Left hindlimb (tissue), 1 donor: ENCODE measurements at places on chromosomes 13 and 19.

DNA sequence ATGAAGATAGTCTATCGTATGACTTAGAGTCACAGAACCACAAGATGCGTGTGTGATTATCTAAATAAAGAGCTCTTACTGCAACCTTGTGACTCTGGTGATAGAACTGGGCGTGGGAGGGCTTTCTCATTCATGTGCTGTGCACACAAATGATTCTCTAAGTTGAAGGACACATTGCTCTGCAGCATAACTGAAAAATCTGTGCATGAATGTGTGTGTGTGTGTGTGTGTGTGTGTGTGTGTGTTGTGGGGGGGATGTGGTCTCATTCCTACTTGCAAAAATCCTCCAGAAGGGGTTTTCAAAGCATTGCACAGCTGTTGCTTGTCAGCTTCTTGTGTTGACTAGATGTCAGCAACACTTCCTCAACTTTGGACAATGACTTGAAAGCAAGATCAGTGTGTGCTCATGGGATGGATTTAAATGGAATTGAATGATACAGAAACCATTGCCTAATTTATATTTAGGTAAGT lies 22.4 kb downstream of the LRCH1 start:
- peak; percentile 58 for DNase-seq

GRCh38 chr13:96011291-96011872 lies 41.8 kb downstream of the UGGT2 start:
- no peak for DNase-seq

DNA sequence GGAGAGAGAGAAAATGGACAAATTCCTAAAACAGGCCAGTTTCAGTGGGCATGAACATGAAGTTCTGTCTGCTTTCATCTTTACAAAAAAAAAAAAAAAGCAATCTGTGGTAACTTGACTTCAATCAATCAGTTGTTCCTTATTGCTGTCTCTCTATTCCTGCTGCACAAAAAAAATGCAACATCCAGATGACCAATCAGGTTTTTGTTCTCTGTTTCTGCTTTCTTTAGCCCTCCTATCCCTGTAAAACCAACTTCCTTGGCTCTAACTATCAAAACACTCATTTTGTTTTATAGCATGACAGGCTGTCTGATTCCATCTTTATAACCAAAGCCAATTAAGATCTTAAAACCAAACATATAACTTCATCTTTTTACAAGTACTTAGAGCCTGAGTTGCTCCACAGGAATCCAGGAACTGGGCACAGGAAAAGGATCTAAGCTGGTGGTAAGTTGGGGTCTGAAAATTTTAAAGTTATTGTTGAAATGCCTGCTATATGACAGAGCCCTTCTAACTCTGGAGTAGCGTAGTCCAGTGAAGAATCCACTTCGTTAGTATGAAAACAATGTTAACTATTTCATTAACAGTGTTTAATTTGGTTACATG lies at the start of gene FPR3:
Gene FPR3, plus strand, starts transcription at position 273 of the 606 bp plus-strand sequence. CDS start 28,592 bp downstream, outside the sequence.
- DNase-seq, result no peak

- no peak for DNase-seq
Measured at GRCh38 chr13:105341256-105341655, 1194.2 kb downstream of the EFNB2 start.

DNA sequence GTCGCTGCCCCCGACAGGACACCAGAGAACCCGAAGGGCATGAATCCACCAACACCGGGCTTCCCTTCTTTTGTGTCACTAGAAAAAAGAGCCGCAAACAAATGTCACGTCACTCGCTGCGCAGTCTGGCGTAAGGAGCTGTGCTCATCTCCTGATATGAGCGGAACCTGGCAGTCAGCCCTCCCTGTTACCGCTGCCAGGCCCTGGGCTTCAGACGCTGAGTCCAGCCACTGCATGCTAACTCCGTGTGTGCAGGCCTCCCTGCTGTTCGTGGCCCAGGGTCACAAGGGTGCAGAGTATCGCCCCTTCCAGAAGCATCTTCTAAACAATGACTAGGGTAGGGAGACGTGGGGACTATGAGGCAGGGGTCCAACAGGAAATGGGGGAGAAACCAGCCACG lies 71.3 kb downstream of the SLC7A1 start:
- DNase-seq, result no peak

DNA sequence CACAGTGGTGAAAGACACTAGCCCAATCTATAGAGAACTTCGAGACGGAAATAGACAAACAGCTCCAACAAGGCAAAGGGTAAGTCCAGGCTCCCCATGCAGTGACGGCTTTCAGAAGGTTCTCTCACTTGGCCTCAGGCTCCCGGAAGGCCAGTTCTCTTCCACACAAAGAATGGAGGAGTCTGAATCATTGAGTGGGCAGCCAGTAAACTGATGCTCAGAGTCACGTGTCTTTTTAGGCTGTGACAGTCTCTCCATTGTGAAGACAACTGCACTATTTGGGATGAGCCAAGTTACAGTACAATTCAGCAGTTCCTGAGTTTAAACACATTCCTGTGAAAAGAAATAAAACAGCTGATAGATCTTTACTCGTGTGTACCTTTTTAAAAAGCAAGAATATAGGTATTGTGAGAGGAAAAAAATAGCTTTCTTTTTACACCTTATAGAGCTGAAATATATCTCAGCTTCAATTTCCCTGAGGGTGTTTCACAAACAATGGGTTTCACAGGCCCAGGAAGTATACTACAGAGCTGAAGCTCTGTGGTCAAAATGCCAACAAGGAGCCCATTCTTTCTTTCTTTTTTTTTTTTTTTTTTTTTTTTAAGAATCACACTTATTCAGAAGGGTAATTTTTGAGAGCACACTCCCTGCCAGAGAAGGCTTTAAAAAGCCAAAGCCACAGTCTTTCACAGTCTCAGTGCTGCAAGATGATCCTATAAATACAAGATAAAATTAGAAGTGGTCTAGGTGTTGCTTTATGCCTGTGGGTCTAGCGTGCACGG lies 135.1 kb downstream of the FREM2 start:
- DNase-seq, result no peak

DNA sequence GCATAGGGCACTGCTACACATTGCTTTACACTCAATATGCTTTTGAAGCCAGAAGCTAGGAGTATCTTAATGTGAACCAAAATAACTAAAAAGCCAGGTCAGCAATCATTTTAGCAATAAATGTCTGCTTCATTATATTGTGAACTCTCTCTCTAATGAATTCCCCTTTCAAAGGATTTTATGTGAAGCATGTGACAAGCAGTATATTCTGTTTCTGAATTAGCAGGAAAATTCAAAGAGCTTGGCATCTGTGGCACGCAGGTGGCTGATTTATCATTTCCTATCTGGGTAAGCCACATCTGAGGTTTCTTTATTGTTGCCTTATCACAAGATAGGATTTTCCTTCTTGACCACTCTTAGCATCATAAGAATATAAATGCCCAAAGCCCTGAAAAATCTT lies 56.8 kb upstream of the KLF12 start:
- DNase-seq, result no peak

DNA sequence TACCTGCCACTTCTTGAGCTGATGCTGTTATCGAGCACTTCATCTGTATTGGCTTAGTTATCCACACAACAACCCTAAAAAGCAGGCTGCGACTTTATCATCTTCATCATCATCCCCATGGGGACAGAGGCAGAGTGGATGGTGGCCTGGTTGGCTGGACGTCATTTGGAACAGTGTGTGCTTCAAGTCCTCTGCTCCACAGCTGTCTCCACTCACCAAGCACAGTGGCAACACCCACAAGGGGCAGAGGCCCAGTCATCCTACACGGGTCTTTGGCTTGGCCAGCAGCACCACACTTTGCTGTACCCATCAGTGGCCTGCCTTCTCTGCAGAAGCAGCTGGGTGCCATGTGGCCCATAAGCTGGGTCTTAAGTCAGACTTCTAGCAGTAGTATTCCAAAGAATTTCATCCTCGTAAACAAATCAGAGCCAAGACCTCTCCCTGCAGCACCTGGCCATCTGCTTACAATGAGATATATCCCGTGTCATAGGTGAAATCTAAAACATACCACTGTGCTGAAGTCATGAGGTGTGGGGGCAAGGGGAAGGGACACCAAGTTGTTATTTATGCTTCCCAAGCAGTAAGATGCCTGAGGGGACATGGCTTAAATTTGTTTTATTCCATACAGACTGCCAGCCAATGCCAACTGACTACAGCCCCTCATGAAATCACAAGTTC lies 47.9 kb upstream of the EPHX3 start:
- peak; percentile 62 for DNase-seq

DNA sequence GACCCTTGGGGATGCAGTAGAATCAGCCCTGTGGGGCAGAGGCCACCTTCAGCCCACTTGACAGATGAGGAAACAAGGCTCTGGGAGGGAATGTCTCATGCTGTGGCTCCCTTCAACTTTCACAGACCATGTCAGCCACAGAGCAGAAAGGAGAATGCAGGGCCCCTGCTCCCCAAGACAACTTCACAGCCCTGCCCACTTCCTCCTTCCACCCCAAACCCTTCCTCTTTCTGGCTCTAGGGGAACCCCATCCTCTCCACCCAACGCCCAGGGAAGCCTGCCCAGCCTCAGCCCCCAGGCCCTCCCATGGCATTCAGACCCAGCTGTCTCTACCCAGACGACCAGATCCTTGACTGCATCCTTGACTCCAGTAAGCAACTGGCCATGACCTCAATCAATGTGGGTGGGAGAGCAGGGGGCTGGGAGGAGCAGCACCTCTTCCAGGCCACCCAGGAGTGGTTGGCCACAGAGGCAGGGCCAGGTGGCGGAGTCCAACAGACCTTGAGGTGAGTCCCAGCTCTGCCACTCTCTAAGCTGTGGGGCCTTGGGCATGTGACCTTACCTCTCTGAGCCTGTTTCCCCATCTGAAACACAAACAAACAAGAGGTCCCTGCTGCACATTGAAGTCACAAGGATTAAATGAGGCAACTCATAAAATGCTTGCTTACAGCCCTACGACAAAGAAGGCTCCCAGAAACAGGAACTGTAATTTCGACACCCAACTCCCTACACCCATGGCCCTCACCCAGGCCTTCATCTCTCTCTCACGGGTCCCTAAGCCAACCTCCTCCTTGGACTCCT lies 15.8 kb downstream of the DEDD2 start:
- DNase-seq, result no peak

DNA sequence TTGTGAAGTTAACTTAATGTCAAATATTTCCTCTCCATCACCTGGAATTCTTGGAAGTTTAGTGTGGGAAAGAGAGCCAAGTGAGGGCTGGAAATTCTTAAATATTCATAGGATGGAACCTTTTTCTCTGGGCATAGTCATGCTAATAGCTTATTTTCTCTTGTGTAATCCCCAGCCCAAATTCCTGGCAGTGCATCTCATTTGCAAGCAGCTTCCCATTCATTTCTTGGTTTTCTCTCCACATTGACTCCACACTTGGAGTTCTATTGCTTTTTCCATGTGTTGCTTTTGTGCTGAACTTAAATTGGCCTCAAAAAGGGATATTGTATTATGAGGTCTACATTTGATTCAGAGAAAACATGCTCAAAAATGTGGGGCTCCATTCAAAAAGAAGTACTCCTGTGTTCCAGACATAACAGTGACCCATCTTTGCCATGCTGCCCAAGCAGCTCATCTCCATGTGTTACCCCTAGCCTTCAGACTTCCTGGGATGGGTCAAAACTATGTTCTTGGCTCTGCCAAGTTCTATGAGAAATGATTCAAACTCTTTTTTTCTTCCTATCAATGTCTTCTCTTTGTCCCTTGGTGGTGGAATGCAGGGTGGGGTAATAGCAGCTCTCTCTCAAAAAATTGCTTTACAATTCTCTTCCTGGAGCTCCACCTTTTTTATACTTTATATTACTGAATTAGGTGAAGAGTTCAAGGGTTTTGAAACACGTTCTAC lies 2471.5 kb downstream of the PCDH9 start:
- no peak for DNase-seq

DNA sequence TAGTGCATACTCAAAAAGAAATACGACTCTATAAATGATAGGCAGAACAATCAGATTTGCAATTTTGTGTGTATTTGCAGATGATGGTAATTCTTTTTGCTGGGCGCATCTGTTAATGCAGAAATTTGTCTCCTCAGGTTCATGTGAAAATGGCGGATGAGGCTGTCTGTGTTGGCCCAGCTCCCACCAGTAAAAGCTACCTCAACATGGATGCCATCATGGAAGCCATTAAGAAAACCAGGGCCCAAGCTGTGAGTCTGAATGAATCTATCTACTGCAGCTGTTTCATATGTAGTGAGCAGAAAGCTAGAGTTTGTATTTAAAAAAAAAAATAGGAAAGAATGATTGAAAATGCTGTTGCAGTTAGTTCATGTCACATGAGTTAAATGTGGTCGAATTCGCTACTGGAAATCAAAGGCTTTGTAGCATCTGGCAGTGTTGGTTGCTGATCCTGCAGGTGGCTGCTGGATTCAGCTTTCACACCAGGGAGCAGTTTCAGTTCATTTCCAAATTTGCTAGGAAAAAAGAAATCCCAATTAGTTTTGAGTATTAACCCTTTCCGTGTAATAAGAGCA lies 66.0 kb downstream of the PCCA start:
- no peak for DNase-seq

DNA sequence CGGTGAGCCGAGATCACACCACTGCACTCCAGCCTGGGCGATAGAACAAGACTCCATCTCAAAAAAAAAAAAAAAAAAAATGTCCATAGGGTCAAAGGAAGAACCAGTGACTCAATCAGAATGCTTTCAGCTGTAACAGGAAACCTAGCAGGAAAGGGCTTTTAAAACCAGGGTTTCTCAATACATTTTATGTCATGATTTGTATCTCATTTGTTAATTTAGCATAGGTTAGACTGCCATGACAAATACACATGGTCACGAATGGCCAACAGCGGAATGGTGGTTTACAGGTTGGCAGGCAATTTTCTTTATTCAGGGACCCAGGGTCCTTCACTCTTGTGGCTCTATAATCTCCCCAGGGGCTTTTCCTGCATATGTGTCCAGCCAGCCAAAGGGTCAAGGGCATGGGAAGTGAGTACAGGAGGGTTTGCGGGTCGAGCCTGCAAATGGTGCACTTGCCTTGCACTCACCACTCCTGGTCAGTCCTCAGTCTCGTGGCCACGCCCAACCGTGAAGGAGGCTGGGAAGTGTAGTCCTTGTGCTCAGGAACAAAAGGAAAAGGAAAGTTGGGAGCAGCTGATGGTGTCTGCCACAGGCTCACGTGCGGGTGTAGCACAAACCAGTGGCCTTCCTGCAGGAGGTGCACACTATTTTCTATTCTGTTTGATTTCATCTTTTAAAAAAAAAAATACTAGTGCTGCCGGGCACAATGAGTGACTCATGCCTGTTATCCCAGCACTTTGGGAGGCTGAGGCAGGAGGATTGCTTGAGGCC lies 14.8 kb downstream of the DHX34 start:
- DNase-seq, result no peak

DNA sequence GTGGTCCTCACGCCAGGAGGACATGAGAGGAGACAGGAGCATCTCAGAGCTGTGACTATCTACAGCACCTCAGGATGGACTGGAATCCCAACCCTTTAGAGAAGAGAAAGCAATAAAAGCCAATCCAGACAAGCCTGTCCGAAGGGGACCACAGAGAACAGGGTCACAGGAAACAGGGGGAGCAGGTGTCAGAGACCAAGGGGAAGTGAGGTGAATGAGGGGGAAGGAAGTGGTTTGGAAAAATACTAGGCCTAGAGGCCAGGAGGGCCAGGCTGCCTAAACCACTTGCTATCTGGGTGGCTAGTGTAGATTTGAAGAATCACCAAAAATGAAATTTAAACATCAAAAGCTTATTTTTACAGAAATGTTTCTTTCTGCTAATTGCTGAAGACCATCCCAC lies 16.2 kb downstream of the TMTC4 start:
- DNase-seq, result no peak
